ENCODE measurements at places on chromosomes 13 and 19.

GRCh38 chr13:26406791-26407190 is 150.7 kb upstream of the WASF3 start:
- no peak for DNase-seq

DNA sequence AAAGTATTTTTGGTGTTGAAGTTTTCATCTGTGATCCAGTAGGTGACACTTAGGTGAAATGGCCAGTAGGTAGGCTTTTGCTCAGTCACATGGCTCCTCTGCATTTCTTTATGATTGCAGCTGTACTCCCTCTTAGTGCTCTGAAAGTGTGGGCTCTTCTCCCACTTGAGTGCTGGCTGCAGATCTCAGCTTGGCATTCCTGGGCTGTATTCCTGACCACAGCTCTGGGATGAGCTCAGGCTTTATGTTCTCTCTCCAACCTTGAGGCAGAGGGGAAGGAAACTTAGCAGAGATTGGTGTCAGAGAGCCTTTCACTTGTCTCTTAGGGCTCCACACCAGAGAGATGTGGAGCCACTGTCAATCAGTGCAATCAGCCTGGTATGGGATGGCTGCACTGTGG is 254.3 kb downstream of the NDFIP2 start:
- DNase-seq: no peak

DNA sequence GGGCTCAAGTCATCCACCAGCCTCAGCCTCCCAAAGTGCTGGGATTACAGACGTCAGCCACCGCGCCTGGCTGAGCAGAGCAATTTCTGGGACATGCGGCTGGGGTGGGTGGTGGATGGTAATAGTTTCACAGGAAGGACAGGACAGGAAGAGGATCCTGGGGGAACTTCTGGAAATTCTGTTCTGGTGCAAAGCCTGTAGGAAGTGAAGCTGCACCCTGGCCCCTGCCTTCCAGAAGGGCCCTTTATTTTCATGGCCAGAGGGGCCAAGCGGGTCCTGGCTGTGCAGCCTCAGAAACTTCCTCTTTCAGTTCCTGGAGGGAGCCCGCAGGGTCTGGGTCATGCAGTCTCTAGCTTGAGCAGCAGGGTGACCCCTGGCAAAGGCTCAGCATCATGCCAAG is 15.7 kb downstream of the FEM1A start:
- no peak for DNase-seq

DNA sequence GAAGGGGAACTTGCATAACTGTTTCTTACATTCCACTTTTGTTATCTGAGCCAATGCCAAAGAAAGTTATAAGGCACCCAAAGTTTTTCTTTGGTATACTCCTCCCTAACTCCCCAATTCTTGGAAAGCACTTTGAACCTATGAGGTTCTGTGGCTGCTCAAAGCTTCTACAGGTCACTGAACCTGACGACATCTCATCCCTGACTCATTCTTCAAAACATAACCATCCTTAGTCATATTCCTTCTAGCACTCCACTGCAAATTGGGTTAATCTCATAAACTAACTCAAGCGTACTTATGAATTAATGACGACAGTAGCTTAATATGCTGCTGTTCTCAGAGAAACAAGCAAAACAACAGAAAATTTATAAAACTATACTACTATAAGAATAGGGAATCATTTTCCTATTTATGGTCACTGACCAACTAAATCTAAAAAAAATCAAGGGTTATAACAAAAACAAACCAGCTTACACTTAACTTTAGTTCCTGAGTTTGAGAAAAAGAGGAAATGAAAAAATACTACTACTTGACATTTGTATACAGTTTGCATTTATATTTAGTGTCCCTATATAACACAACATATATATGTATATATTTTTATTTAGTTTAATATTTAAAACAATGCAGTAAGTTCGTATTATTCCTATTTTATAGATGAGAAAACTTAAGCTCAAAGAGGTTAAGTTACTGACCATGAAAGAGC is 69.1 kb downstream of the CAB39L start:
- DNase-seq: no peak

DNA sequence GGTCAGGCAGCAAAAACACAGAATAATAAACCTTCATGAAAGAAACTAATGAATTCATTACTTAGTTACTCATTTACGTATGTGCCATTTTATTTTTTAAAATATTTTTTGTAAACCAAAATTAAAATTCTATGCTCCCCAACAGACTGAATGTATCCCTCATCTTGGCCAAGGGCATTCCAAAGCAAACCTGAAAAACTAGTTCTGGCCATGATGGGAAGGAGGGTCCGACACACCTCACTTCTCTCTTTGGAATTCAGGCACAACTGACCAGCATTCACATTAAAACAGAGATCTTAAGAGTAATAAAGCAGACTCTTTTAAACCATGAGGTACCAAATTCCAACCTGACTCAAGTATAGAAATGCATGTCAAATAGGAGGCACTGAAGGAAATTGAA is 1576.9 kb upstream of the SPRY2 start:
- DNase-seq: no peak

GRCh38 chr13:74920920-74921319 is 561.0 kb downstream of the TBC1D4 start:
- no peak for DNase-seq

DNA sequence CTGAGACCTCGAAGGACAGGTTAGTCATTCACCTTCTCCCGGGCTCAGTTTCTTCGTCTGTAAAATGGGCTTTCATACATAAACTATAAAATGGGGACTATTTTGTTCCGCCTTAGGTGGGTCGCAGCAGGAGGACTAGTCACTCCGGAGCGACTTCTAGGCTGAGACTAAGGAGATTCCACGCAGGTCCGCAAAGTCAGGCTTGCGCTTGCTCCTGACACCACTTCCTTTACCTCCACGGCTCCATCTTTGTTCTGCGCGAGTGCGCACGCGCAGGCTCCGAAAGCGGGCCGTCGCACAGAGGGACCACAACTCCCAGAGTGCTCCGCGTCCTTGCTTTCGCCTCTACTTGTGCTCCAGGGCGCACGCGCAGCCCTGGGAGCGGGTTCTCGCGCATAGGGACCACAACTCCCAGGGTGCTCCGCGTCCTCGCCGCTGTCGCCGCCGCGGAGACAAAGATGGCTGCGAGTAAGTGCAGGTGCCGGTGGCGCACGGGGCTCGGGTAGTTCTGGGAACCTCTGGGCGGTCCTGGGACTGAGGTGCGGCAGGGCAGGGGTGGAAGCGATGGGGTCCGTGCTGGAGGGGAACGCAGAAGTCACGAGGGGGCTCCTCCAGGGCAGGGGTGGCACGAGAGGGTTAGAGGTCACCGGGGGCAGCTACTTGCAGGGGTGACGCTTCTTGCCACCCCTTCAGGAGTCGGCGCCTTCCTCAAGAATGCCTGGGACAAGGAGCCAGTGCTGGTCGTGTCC is at the start of gene NDUFA3:
NDUFA3 (plus strand) TSS at position 435 of the 749 bp plus-strand sequence; CDS start at position 459, 24 bp downstream.
- peak; percentile 87 for DNase-seq

DNA sequence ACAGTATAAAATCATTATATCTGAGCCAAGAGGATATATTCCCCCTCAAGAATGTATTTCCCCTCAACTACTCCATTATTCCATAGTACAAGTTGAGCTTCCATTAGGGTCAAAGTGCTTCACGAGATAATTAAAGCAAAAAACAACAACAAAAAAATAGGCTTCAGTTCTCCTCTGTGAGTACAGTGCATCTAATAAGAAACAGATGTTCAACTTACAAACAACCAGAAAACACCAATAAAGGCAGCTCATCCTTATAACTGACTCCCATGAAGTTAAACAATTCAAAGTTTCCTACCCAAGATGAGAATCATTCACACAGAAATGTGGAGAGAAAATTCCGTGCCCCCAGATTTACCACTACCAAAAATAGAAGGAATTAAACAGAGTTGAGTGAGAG is 854.4 kb downstream of the PCDH9 start:
- DNase-seq: no peak

DNA sequence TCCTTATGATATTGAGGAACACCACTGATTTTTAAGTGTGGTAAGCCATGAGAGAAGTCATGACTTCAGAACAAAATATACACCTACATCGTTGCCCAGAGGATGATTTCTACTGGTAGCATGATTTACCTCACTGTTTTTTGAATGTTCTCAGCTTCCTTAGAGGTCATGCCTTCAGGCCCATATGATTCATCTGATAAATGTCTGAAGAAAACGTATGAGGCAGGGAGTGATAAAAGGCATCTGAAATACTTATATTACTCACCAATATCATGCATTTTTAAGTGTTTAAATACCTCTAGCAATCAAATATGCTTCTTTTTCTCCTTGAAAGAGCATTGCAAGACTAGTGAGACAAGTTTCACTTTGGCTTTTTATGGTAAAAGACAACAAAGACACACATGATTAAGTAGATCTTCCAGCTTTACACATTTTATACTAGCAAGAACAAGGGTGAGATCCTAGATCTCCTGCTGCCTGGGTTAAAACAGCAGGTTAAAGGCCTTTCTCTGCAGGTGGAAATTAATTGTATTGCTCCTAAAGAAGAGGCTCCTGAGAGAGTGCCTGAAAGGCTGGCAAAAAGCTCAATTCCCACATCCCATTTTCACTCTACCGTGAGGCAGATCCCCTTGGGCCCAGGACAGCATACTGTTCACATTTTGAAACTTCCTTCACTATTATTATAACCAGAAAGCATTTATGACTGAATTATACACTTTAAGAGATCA is 432.4 kb downstream of the SLITRK1 start:
- DNase-seq: no peak

Data from NCI-H2081 treated with DMSO at 0.1 percent for 48 hours (cell line).